ENCODE measurements at places on chromosomes 7 and 10. TPM values are rescaled to one million over a fixed set of nuclear protein-coding genes. Genes with fewer than 3 reads are reported as not detected.

DNA sequence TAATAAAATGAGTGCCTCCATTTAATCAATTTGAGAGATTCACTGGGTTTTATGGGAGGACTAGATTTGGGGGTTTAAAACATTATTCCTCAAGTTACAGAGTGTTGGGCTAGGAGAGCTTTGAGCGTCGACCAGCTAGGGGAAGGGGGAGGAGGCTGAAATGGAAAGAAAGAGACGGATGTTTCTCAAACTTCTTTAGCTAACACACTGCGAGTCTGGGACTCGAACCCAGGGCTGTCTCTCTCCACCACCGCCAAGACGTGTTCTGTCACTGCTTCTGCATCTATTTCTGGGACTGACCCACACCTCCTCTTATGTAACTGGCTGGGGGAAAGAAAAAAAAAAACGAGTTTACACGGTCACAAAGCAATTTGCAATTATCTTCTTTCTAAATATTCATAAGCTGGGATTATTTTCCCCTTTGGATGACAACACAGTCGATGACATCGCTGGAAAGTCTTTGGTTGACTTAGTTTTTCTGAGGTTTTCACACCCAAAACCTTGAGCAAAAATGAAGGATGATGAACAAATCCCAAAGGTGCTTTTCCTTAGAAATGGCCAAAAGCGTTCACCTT is 27.2 kb downstream of the CHST15 start:
- no peak overlapping the region for H3K27ac ChIP-seq
- H3K4me3 ChIP-seq, result no peak overlapping the region
- no peaks in the 10 kb centered on the region for H3K27me3 ChIP-seq
- DNase-seq, result no peak
- H3K4me1 ChIP-seq, result peaks cover 11% of the 10 kb centered on the region
- no peaks in the 10 kb centered on the region for H3K36me3 ChIP-seq

Gene POU6F2
- 34.7 TPM for total RNA-seq

- H3K27ac ChIP-seq, result no peak overlapping the region
- peaks cover 2% of the 10 kb centered on the region for H3K27me3 ChIP-seq
- H3K4me3 ChIP-seq, result no peak overlapping the region
- no peaks in the 10 kb centered on the region for H3K4me1 ChIP-seq
- DNase-seq, result no peak
Observed at GRCh38 chr7:116511552-116512519, 12.3 kb downstream of the CAV2 start.

GRCh38 chr10:94320285-94320914 is 42.3 kb downstream of the NOC3L start:
- peak; percentile 76 for DNase-seq
- H3K4me3 ChIP-seq, result no peak overlapping the region
- H3K27me3 ChIP-seq, result no peaks in the 10 kb centered on the region
- no peaks in the 10 kb centered on the region for H3K4me1 ChIP-seq

Gene PLXDC2
- total RNA-seq, result 3.9 TPM

DNA sequence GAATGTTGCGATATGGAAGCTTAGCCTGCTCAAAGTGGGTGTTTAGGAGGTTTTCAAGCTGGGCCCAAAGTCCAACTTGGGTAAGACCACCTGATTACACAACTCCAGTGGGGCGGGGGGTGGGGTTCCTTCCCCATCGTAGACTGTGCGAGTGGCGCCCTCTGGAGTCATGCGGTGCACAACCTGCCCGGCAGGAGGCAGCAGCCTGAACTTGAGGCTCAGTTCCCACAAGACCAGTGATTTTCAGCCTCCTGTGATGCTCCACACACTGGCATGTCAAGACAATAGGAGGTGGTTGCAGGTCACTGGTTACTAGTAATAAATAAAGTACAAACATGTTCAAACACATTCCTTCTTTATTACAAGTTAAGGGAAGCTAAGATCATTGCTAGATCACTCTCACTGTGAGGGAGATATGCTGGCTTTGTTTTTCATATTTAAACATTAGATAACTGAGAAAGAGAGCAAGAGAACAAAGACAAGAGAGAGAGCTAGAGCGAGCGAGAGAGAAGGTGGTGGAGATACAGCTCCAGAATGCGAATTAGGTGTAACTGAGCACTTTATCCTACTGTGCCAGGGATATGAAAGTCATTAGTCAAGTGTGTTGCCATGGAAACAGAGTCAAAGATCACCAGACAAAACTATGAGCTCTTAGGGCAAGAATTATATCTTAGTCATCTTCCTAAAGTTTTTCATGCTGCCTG is 97.4 kb upstream of the BMPER start:
- no peaks in the 10 kb centered on the region for H3K27me3 ChIP-seq
- DNase-seq, result peak; percentile 32
- no peak overlapping the region for H3K27ac ChIP-seq
- H3K4me1 ChIP-seq, result peaks cover 17% of the 10 kb centered on the region

DNA sequence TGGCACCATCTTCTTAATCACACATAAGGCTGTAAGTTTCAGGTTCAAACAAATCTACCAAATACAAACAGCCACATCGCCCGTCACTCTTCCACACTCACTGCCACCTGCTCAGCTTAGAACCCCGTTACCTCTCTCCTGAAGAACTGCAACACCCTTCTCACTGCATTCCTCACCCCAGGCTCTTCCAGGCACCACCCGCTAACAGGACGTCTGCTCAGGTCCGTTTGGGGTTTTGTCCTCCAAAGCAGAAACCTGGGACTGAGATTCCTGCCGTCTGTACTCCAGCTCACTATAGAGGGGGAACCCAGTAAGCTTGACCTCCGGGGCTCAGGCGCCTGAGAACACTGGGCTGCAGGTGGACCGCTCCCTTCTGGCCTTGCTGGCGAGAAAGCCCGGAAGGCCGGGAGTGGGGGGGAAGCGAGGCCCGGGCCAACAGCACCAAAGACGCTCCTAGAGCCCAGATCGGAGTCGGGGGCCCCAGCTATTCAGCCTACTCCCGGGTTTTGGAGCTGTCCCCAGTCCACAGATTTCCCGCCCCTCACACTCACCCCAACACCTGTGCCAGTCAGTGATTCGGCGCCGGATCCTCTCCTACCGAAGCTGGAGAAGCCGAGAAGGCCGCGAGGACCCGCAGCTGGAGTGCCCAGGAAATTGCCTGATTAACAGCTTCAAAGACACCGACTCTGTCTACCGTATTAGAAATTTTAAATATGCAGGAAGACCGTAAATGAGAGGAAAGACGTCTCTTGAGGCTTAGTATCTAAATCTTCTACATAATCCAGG is at the start of gene AP3M1:
TSS of gene AP3M1 (minus strand) at position 625 of the 786 bp plus-strand sequence. CDS start 12,449 bp downstream, outside the sequence.
- peaks cover 9% of the 10 kb centered on the region for H3K4me1 ChIP-seq
- no peak within 1 kb of the TSS for H3K4me3 ChIP-seq
- no peaks in the 10 kb centered on the region for H3K36me3 ChIP-seq
- H3K27ac ChIP-seq, result peak within 1 kb of the TSS; percentile 78
- no peaks in the 10 kb centered on the region for H3K27me3 ChIP-seq
